ENCODE measurements at places on chromosomes 6 and 20.
A peak's percentile ranks its signal among the peaks of the same experiment; 100 is the strongest.

- no peak for DNase-seq
Observed at GRCh38 chr6:40425192-40425919, 161.8 kb downstream of the LRFN2 start.

DNA sequence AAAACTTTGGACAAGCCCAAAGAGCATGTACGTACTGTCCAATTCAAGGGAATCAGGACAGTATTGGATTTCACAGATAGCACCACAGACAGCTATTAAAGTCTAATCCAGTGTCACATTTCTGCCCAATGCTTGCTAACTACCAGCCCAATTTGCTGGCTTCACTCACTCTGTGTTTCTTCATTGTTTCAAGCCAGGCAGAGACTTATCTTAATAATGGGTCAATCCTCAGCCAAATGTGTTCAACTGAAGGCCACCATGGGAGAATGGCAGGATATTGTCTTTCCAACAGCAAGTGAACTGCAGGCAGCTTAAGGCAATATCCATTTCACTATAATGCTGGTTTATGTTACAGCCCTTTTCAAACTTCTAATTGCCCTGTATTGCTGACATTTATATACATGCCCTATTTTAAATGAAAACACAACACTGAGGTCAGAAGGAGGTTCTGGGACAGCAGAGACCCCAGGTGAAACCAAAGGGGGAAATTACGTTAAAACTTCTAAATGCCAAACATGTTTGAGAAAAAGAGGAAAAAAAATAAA, 142.1 kb upstream of the RSPO3 start:
- DNase-seq, result no peak

GRCh38 chr20:22513574-22513973, 70.8 kb downstream of the FOXA2 start:
- DNase-seq, result no peak

- no peak for DNase-seq
Observed at GRCh38 chr20:6416371-6416770, 293.5 kb upstream of the FERMT1 start.

GRCh38 chr20:62900692-62901584, 25.4 kb downstream of the DIDO1 start:
- no peak for DNase-seq

- no peak for DNase-seq
Observed at GRCh38 chr6:140504776-140505175, 1130.3 kb upstream of the CITED2 start.

- peak; percentile 13 for DNase-seq
Observed at GRCh38 chr6:26124781-26125685, 37.8 kb downstream of the HFE start.

- no peak for DNase-seq
Observed at GRCh38 chr6:116374586-116374985, 3.8 kb downstream of the DSE start.

DNA sequence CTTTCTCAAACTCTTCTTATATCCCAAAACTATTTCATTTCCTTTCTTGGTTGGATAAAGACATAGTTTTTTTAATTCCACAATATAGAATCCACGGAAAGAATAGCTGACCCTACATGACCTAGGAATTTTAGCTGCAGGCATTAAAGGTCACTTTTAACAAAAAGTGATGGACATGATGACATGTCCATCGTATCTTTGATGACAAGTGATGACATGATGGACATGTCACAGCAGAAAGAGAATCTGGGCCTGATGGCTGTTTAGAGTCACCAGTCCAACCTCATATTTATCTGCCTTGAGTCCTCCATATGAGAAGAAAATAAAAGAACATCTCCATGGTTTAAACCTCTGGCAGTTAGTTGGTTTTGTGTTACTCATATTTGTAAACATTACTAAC, 106.2 kb downstream of the PLG start:
- DNase-seq, result no peak

GRCh38 chr20:52411611-52412010, 220.0 kb upstream of the ZFP64 start:
- DNase-seq, result no peak

DNA sequence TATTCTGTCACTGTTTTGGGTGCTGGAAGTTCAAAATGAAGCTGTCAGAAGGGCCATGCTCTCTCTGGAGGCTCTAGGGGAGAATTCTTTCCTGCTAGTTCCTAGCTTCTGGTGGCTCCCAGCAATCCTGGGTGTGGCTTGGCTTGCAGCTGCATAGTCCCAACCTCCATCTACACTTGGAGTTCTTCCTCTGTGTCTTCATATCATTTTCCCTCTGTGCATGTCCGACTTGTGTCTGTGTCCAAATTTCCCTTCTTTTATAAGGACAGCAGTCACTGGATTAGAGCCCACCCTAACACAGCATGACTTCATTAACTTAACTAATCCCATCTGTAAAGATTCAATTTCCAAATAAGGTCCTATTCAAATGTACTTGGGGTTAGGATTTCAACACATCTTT, 23.3 kb upstream of the ENPP1 start:
- no peak for DNase-seq

DNA sequence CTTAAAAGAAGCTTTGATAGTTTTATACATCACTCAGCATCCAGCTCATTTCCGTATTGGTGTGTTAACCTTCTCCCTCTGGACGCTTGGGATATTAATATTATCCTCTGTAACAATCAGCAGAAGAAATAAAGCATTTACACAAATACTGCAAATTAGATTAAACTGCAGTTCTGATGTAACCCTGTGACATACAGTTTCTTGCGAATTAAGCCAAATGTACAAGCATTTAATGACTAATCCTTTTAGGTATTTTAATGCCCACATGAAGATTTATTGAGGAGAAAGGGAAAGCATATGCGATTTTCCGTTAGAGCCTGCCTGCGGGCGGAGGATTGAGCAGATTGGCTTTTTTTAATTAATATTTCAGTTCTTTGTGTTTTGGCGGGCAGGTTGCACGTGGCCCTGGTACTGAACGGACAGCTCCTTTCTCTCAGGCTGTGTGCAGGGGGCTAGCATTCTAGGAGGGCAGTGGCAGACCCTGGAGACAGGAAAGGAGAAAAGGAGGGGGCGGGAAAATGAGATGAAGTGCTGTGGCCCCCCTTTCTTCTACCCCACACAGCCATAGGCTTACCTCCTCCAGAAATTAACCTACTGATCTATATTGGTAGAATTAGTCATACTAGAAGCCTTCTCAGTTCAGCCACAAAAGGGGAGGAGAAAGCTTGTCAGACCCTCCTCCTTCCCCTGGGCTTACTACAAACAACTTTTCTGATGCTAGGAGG, 14.1 kb upstream of the TFAP2D start:
- DNase-seq, result no peak

- DNase-seq, result no peak
Observed at GRCh38 chr6:1481286-1481685, 91.9 kb downstream of the FOXF2 start.

GRCh38 chr20:57712851-57713504, 3.2 kb upstream of the PMEPA1 start:
- no peak for DNase-seq

DNA sequence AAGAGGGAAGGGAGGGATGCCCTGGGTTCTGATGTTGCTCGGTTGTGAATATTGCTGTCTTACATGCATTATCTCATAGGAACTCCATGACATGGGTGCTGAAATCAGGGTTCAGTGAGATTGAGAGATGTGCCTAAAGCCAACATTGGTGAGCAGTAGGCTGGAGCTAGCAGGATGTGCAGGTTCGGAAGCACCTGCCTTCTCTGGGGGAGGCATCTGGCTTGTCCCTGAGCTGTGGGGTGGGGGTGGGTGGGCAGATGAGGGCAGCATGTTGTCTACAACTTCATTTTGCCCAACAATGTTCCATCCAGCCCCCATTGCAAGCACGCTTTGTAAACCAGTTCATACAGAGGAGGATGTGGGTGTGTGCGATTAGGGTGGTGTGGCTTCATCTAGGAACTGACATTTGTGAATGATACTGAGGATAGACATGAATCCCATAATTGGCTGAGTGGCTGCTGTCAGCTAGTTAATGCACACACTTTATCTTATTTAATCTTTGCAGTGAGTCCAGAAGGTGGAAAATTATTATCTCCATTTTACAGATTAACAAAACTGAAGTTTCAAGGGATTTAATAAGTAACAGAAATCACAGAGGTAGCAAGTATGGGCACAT, 119.4 kb downstream of the SYNDIG1 start:
- no peak for DNase-seq

- DNase-seq, result no peak
Observed at GRCh38 chr6:15148356-15148946, 97.4 kb upstream of the JARID2 start.

DNA sequence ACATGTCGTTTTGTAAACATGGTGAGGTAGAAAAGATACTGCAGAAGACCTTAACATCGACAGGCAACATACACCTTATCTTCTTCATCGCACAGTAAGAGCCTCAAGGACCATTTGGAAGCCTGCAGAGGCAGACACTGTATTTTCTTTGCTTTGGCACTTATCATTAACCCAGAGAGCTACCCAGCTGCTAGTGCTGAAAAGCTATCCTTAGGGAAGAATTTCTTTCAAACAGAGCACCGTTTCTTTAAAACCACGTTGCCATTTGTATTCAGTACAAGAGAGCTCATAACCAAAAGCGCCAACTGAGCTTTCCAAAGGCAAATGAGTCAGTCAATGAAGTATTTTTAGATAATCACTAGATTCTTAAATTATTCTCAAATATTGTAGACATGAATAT, 306.6 kb downstream of the EPM2A start:
- DNase-seq, result no peak

- no peak for DNase-seq
Observed at GRCh38 chr6:136104556-136104955, 145.6 kb downstream of the MTFR2 start.

Measured in HL-60 (cell line).